ENCODE measurements at places on chromosomes 16 and 17.

DNA sequence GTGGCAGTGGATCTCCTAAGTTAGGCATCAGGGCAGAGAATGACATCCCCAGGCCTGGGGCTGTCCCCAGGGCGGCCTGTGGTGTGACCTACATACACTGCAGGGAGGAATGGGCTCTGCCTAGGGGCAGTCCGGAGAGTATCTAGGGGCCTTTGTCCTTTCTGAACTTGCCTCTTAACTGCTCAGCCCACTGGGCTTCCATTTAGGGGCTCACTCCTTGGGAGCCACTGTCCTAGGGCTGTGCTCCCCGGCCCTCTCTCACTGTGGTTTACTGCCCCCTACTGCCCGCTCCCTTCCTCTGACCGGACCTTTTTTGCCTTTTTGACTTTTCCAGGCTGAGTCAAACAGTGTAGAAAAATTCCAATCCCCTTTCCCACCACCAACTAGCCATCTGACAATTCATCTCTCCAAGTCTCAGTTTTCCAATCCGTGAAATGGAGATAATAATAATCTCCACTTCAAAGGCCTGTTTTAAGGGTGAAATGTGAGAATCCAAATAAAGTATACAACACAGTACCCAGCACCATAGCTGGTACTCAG, 66.8 kb downstream of the DNAH3 start:
- DNase-seq = peak; percentile 39

GRCh38 chr17:2222301-2222700, 81.3 kb downstream of the SMG6 start:
- no peak for DNase-seq

- DNase-seq = no peak
Measured at GRCh38 chr17:82235775-82236141, 6.9 kb downstream of the SLC16A3 start.

- DNase-seq = no peak
Measured at GRCh38 chr17:73031472-73031871, 61.0 kb downstream of the SLC39A11 start.

- no peak for DNase-seq
Measured at GRCh38 chr17:77502626-77503292, 362.0 kb downstream of the SEC14L1 start.
